ENCODE measurements at places on chromosomes 2 and 18.

GRCh38 chr18:8721094-8721669, 15.8 kb downstream of the MTCL1 start:
- no peak for DNase-seq

- no peak for DNase-seq
Observed at GRCh38 chr2:172279813-172280212, 147.6 kb upstream of the ITGA6 start.

DNA sequence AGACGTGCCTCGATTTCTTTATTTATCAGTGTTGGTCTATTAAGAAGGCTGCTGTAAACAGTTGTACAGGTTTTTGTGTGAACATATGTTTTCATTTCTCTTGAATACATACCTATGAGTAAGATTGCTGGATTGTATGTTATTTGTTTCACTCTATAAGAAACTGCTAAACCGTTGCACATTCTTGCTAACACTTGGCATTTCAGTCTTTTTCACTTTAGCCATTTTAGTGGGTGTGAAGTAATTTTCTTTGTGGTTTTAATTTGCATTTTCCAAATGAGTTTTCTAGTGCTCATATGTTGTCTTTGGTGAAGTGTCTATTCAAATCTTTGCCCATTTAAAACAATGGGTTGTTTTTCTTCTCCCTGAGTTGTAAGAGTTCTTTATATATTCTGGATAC, 221.5 kb upstream of the SMAD7 start:
- DNase-seq, result no peak

GRCh38 chr2:189177251-189177840, 2.2 kb downstream of the COL5A2 start:
- DNase-seq, result no peak

DNA sequence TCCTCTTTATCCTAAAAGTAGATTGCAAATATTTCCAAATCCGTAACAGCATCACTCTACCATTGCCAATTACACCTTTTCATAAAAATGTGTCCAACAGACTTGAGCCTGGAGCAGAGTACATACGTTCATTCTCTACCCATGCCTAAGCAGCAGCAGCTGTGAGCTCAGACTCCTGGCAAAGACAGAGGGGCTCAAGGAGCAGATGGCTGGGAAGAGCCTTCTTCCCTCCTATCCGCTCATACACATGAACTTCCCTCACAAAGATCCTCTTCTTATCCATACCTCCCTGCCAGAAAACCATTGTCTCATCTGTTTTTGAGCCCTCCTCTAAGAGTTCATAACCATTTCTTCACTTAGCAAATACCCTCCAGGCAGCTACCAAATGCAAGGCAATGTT, 164.3 kb upstream of the ARL4C start:
- DNase-seq, result no peak

DNA sequence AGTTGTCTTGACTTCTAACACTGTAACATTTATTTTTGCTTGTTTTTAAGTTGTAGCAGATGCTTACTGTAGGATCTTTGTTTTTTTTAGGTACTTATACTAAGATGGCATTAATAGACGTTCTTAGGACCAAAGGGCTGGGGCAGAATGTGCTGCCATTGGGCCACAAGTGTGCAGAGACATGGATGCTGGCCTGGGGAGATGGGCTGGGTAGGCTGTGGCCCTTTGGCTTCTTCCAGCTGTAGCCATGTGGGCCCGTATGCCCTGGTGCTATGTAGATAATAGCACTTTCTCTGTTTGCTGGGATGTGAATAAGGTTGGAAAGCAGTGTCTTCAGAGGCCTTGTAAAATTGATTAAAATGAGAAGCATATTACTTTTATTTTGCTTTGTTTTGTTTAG, 18.8 kb downstream of the RAB31 start:
- no peak for DNase-seq

All from NCI-H460 (cell line).